ENCODE measurements at places on chromosomes 12 and 14.

DNA sequence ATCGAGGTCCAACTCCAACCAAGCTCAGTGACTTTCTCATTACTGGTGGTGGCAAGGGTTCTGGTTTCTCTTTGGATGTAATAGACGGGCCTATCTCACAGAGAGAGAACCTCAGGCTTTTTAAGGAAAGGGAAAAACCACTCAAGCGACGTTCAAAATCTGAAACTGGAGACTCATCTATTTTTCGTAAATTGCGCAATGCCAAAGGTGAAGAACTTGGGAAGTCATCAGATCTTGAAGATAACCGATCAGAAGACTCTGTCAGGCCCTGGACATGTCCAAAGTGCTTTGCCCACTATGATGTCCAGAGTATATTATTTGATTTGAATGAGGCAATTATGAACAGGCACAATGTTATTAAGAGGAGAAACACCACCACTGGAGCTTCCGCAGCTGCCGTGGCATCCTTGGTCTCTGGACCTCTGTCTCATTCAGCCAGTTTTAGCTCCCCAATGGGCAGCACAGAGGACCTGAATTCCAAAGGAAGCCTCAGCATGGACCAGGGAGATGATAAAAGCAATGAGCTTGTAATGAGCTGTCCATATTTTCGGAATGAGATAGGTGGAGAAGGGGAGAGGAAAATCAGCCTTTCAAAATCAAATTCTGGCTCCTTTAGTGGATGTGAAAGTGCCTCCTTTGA is 343.5 kb upstream of the RGS6 start:
- DNase-seq, result no peak

- DNase-seq, result no peak
These were observed at the start of gene TNFAIP2 for GRCh38 chr14:103122947-103123633. TNFAIP2 (plus strand) TSS chr14:103123461; CDS start chr14:103126458, 2,997 bp downstream.

DNA sequence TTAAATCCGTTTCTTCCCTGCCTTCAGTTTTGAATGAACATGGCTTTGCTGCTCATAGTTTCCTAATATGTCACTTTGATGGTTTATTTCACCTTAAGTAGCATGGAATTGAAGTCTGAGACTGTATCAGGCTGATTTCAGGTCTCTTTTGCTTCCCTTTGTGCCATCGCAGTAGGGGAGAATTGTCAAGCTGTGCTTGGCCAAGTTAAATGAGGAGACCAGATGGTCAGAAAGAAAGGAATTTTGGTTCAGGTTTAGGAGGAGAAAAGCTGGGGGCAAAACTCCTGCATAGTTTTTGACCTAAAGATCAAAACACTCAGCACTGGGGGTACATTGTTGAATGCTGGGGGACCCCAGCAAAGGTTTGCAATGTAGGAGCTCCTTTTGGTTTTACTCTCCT is 398.4 kb downstream of the NUAK1 start:
- DNase-seq, result no peak

DNA sequence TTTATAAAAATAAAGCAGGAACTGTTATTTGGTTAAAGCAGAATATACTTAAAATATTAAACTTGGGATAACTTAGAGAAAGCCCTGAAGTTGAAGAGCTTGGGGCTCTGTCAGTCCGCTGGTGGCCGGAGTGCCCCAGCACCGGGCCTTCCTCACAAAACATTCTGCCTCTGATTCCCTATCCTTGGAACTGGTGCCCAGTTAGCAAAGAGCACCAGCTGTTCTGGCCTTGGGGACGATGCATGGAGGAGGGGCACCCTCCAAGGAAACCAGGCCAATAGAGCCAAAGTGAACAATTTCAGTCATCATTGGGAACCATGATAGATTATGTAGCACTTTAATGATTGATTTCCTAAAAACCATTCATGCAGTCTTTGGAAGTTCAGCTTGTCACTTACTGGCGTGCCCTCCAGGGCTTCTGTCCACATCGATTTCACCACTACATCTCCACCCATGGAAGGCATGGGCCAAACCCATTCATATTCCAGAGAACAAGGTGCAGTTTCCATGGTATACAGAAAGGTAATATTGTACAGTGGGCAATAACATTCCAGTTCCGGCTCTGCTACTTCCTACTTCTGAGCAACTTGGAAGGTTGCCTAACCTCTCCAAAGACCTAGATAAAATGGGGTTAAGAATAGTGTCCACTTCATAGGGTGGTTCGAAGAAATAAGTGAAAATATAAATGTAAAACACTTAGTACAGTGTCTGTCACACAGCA is 145.9 kb downstream of the ETV6 start:
- no peak for DNase-seq

DNA sequence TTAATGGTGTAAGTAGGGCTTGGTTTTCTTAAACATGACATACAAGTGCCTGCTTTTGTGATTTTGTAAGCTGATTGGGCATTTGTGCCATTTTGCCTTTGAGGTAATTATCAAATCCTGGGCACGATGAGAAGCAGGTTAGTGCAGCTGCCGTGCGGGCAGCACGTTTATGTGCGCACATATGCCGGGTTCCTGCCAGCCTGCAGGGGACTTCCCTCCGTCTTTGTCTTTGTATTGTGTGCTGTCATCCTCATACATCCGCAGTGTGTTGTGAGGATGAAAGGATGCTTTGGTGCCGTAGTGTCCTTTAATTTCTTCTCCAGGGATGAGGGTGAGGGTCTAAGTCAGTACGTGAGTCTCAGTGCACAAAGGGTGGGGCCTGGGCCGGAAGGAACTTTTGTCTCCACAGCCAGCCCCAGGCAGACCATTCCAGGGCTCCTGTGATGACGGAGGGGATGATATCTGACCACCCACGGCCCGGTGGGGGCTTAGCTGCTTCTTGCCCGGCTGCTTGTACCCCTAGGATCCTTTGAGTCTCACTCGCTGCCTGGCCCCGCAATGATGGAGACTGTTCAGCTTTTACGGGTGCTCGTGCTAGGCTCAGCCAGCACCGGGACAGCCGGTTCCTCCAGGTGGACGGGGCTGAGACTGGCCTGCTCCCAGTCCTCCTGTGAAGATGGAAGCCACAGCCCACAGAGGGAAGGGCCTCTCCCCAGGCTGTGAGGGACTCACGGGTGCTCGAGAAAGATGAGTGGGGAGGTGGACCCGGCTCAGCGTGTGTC is 54.6 kb downstream of the ADGRD1 start:
- no peak for DNase-seq

GRCh38 chr12:103791350-103791920 is 49.6 kb downstream of the NT5DC3 start:
- no peak for DNase-seq

- DNase-seq, result peak; percentile 54
These were observed 48.7 kb downstream of the MIPOL1 start for GRCh38 chr14:37246427-37246829.

- peak; percentile 76 for DNase-seq
These were observed 536 bp upstream of the DAAM1 start for GRCh38 chr14:59187802-59188460.

DNA sequence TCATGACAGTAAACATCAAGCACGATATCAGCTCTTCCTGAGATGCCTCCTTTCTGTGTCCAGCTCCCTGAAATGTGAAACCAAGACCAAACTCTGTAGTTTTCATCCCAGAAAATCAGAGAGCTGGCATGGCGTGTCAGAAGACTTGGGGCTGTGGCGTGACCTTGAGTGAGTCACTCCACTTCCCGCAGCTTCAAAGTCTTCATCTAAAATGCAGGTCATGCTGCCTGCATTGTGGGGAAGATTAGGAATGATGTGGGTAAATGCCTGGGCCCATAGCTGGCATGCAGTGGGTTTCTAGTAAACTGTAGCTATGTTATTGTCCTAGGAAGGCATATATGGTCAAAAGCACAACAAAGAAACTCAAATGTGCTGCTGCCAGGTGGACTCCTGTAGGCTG is 28.8 kb downstream of the OAS2 start:
- DNase-seq, result no peak

DNA sequence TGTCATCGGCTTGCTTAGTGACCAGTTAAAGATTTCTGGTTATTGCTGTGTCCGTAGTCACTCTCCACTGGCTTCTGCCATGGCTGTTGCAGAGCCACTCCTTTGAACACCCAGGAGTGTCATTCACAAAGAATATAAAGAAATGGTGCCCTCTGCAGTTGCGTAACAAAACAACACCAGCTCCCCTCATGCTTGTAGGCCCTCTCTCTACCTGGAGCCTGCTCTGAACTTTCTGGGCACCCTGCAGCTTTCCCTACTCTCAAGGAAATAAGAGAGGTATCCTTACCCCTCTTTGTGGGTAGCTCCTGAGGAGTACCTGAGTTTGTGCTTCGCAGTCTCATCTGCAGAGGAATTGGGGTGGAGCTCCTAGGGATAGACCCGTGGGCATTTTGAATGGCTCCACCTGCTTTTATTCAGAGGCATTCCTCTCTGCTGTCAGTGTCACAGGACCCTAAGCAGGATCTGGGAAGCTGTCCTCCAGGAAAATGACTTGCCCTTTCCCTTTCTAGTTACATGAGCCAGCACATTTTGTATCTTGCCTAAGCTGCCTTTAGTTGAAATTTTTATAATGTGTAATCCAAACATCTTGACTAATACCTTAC is 97.2 kb upstream of the TMEM260 start:
- DNase-seq, result no peak

- no peak for DNase-seq
These were observed 956 bp upstream of the PTHLH start for GRCh38 chr12:27973487-27973890.

GRCh38 chr12:103960616-103961227 is 5.0 kb upstream of the TDG start:
- DNase-seq, result peak; percentile 38

GRCh38 chr12:126492181-126492580 is 1426.9 kb downstream of the AACS start:
- no peak for DNase-seq

DNA sequence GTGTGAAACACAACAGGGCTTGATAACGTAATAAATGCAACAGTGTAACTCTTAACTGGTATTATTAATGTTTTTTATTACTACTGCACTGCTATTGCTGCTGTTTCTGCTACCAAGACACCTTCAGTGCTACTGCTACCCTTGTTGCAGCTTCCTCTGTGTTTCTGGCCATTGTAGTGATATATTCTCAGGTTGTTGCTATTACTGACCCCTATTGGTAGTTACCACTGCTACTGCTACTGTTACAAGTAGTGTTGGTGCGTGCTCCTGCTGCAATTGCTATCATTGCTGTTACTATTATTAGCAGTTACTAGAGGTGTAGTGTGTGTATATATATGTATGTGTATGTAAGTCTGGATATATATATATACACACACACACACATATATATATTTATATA is 87.2 kb upstream of the PTPRB start:
- DNase-seq, result no peak

DNA sequence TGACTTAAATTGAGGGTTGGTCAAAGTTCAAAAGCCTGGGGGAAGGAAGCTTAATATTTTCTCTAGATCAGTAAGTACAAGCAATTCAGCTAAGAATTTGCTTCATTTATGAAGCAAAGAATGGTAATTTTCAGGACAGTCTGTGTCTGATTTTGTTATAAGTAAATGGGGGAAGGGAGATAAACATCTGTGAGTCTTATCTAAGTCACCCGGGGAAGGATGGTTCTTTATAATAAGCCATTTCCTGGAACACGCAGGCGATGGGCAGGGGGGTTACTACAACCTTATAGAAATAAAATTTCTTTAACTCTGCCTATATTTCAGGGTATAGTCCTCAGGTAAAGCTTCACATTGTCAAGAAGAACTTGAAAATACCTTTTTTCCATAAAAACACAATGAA is 42.9 kb downstream of the HELB start:
- DNase-seq, result peak; percentile 14

GRCh38 chr12:60874091-60874490 is 1278.3 kb downstream of the SLC16A7 start:
- no peak for DNase-seq

GRCh38 chr14:85471156-85471555 is 58.8 kb upstream of the FLRT2 start:
- no peak for DNase-seq

- DNase-seq, result no peak
These were observed 11.0 kb downstream of the KRT7 start for GRCh38 chr12:52243856-52244614.

DNA sequence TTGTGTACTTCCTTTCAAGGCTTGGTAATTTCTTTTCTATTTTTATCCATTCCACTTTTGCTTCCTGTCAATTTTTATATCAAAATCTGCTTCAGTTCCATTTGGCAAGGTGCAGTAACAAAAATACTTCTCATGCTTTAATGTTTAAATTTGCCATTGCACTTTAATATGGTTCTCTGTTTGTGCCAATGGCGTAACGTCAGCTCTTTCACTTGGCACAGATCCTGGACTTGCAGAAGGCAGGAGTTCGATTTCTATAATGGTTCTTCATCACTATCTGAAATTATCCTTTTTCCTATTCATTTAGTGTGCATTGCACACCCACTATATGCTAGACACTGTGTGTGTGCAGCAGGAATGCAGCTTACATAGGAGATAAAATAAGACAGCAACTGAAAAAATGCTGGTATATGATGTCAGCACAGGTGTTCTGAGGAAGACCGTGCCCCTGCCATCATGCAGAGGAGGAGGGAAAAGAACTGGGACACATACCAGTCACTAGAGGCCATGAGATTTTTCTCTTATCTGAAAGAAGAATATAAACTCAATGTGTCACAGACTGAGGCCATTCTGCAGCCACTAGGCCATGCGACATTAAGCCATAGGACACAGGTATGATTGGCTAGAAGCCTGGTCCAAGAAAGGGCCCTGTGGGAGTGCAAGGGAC is 298.2 kb downstream of the RPAP3 start:
- DNase-seq, result no peak

GRCh38 chr14:90625445-90625844 is 190.8 kb downstream of the TTC7B start:
- no peak for DNase-seq

DNA sequence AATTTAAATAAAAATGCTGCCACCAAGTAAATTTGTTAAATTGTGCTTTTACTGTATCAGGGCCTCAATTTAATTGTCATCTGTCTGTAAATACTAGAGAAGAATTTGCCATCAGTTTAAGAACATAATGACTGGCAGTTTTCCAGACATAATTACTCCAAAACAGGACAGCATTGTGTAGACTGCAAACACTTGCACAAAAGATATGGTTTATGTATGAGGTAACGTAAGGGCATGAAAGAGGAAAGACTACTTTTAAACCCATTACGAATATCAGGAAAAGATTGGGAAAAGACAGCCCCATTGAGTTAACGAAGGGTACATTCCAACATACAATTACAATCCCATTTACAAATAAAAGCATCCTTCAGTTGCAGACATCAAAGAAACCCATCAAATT is 59.8 kb upstream of the KRR1 start:
- DNase-seq, result no peak

- no peak for DNase-seq
These were observed 68.8 kb upstream of the IFNG-AS1 start for GRCh38 chr12:67920413-67920812.

DNA sequence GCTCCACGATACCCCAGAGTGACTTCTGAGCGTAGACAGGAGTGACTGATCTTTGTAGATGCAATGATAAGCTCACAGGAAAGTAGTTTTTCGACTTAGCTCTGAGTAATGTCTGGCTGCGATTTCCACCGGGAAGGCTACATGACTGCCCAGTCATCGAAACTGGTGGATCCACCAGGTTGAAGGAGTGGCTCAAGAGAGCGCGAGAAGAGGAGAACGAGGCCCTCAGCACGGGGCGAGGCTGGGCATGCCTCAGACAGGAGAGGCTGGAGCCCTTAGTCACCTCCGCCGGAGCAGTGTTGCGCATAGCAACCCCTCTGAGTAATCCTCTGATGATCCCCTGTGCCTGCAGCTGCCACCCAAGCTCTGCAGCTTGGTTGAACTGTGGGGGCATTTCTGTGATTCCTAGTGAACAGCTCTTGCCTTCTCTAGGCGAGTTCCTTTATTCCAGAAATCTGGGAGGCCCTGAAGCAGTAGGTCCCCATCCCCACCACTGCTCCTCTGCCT is 25.6 kb downstream of the ELK3 start:
- DNase-seq, result no peak

Data from hematopoietic multipotent progenitor cell treated with erythropoietin and hydrocortisone succinate and interleukin-3 and kit ligand, for 15 days (in vitro differentiated cells).